ENCODE measurements at places on chromosomes 16 and 17.

DNA sequence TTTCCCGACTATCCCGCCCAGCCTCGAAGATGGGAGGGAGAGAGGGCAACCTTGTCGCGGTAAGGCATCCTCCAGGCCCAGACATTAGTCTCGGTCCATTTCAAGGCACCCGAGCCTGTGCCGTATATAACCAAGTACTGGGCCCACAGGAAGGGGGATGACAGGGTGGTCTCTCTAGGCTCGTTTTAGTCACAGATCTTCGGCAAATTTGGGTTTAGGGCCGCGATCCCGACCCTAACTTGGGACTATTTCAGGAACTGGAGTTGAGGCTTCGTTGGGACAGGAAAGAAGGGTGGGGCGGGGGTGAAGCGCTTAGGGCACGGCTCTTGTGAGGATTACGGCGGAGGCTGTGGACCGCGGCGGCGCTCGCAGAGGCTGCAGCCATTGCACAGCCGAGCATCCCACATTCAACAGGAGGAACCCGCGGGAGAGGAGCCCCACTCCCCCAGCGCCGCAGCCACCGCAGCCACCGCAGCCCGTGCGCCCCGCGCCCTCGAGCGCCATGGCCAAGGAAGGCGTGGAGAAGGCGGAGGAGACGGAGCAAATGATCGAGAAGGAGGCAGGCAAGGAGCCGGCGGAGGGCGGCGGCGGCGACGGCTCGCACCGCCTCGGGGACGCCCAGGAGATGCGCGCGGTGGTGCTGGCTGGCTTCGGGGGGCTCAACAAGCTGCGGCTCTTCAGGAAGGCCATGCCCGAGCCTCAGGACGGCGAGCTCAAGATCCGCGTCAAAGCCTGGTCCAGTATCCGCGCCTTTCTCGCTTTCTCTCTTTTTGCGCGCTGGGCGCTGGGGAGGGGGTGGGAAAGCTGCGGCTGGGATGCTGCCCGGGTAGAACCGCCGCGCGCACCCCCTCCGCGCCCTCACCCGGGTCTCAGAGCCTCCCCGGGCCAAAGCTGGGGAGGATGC is at the start of gene VAT1L:
VAT1L (plus strand) TSS at position 384 of the 904 bp plus-strand sequence; CDS start at position 503, 119 bp downstream.
- no peak for DNase-seq

DNA sequence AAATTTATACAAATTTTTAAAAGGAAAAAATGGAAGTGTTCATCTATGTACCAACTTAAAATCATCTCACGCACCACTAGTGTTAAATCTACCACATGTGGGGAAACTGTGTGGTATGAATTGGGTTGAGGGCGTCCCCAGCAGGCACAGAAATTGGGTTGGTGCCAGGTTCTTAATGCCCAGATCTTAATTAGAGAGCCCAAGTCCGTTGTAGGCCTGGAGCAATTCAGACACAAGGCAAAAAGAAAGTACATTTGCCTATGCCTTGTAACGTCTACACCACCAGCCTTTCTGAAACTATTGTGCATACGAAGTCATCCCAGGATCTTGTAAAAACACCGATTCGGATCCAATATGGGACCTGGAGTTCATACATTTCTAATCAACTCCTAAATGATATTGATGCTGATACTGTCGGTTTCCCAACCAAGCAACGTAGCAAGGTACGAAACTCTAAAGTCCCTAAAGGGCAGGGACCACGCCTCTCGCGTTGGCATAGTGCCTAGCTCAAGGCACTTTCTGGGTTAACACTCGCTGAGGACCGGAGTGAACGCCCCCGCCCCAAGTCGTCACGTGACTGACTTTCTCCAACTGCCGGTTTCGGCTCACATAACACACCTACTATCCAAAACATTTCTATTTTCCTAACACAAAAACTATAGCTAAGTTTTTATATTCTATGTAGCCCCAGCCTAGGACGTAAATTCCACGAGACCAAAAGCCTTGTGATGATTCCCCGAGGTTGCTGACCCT is 945 bp upstream of the UQCRC2 start:
- DNase-seq, result peak; percentile 65

- DNase-seq, result no peak
These were observed 121.7 kb downstream of the HIC1 start for GRCh38 chr17:2176499-2177169.

- no peak for DNase-seq
These were observed 68.5 kb upstream of the PLCG2 start for GRCh38 chr16:81710596-81710995.

DNA sequence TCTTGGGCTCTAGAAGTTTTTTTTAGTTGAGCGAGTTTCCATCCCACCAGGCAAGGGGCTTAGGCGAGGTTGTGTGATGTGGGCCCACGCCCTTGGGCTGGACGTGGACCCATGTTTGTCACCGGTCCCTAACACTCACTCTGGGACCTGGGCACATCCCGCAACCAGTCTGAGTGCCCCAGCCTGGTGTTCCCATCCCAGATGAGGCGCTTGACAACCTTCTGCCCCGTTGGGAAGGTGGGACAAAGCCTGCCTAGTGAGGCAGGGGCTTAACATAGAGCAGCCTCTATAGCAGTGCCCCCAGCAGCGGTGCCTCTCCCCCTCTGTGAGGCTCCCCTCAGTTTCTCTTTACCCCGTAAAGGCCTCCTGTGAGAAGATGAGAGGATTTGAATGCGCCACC is 22.5 kb downstream of the CMIP start:
- DNase-seq, result no peak

- DNase-seq, result no peak
These were observed 3.6 kb downstream of the SDK2 start for GRCh38 chr17:73640691-73641090.

DNA sequence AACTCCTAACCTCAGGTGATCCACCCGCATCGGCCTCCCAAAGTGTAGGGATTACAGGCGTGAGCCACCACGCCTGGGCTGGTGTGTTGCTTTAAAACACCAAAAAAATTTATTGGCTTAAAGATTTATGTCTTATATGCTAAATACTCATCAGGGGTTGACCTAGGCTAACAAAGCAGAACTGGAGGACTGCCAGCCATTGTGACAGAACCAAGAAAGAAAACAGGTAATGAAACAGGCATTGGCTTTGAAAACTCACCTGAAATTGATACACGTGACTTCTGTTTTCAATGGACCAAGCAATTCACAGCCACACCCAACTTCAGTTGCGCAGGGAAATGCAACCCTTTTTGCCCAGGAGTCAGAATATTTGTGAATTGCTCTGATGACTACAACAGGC is 4.9 kb upstream of the PHAF1 start:
- DNase-seq, result no peak

- no peak for DNase-seq
These were observed 119.0 kb upstream of the HS3ST2 start for GRCh38 chr16:22694887-22695382.

GRCh38 chr17:17740615-17741348 is 59.5 kb downstream of the RAI1 start:
- peak; percentile 9 for DNase-seq

DNA sequence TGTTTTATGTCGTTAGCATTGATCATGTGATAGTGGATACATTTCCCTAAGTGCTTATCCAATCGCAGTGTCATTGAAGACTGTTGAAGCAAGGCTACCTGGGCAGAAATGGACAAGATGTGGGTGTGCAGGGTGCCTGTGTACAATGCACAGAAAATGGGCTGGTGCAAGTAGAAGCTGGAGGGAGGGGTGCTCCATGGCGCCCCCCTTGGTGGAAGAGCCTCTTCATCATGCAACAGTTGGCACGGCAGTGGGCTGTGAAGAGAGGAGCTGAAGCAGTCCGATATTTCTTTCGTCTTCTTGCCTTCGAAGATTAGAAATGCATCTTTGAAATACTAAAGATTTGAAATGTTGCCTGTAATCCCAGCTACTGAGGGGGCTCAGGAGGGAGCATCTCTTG is 100.5 kb downstream of the PLCG2 start:
- no peak for DNase-seq

DNA sequence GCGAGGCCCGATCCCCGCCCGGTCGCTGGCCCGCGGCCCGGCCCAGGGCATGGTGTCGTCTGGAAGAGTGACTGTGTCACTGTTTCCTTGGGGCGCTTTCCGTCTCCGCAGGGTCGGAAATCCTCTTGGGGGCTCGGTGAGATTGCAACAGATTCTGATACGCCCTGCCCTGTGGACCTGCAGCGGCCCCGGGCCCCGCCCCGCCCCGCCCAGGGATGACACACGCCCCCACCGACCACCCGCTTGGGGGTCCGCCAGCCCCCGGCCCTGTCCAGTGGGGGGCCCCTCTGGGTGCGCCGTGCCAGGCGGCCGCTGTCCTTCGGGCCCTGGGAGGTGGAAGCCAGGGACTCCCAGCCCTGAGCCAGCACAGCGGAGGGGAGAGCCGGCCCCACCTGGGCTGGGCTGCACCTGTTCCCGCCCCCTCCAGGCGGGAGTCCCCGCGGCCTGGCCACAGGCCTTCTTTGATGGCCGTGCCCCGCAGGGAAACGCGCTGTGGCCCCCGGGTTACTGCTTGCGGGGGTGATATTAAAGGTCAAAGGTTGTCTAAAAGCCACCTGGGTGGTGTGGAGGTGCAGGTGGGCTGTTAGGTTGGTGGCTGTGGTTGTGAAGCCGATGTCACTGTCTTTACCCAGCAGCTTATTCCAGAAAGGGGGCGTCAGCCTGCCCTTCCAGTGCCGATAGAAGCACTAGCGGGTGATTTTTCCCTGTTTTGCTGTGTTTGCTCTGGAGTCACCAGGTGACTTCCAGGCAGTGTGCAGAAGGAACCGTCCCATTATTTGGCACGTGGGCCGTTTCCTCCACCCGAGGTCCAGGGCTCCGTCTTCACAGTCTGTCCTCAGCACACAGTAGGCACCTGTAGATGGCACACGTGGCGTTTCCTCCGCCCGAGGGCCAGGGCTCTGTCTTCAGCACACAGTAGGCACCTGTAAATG is 752 bp downstream of the TBC1D24 start:
- no peak for DNase-seq

GRCh38 chr16:31010585-31011325 is at the start of gene STX1B:
Gene STX1B, minus strand, starts transcription at chr16:31010638. Its CDS starts 242 bp downstream, at chr16:31010396.
- peak; percentile 40 for DNase-seq

- DNase-seq, result no peak
These were observed 79.5 kb downstream of the PMP22 start for GRCh38 chr17:15185625-15185991.

- DNase-seq, result no peak
These were observed 56.5 kb downstream of the COPRS start for GRCh38 chr17:31802502-31802901.

DNA sequence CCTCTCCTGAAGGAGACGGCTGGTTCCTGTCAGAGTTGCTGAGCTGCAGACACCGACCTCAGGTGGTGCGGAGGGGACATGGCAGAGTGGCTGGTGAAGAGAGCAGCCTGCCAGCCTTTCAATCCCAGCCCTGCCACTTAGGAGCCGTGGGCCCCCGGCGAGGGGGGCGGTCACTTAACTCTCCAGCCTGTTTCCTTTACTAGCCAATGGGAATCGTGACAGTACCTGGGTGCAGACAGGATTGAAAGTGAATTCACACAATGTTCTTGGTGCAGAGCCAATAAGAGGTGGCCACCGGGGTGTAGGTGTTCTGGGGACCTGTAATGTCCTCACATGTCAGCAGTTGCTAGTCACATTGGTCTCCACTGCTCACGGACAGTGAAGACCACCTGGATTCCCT is 13.5 kb downstream of the ACE start:
- no peak for DNase-seq

DNA sequence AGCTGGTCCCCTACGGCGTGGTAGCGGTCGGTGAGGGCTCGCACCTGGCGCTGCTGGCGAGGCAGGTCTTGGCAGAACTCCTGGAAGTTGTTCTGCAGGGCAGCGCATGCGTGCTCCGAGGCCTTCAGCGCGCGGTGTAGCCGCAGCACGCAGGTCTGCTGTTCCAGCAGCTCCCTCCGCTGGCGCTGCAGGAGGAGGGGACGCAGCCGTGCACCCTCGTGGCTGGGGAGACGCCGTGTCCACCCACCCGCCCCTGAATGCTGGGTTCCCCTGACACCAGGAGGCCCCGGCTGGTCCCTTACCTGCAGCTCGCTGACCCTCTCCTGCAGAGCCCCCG is 12.2 kb downstream of the EVPL start:
- DNase-seq, result no peak

GRCh38 chr17:57999496-58000017 is 7.5 kb downstream of the SRSF1 start:
- no peak for DNase-seq

GRCh38 chr16:78390508-78391324 is 291.3 kb downstream of the WWOX start:
- DNase-seq, result no peak

DNA sequence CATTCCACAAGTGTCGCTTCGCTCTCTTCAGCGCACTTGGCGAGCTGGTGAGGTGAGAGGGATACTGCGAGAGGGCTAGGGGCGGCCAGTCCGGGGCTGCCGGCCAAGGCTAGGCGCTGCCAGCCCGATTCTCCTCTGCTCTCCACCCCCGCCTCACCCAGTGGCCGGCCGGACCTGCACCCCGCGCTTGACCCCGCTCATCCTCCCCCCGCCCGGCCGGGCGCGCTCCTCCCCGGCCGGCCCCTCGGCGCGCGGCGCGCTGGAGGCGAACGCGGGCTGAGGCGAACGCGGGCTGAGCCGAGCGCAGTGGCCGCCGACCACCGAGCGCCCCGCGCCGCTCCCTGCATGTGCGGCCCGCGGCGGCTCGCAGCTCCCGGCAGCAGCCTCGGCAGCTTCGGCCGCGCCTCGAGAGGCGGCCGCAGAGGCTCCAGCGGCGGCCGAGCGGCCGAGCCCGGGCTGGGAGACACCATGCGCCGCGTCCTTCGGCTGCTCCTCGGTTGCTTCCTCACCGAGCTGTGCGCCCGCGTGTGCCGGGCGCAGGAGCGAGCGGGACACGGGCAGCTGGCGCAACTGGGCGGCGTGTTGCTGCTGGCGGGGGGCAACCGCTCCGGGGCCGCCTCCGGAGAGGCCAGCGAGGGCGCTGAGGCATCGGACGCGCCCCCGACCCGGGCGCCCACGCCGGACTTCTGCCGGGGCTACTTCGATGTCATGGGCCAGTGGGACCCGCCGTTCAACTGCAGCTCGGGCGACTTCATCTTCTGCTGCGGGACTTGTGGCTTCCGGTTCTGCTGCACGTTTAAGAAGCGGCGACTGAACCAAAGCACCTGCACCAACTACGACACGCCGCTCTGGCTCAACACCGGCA is at the start of gene SHISA9:
SHISA9 (plus strand) TSS at position 2 of the 865 bp plus-strand sequence.
- no peak for DNase-seq

DNA sequence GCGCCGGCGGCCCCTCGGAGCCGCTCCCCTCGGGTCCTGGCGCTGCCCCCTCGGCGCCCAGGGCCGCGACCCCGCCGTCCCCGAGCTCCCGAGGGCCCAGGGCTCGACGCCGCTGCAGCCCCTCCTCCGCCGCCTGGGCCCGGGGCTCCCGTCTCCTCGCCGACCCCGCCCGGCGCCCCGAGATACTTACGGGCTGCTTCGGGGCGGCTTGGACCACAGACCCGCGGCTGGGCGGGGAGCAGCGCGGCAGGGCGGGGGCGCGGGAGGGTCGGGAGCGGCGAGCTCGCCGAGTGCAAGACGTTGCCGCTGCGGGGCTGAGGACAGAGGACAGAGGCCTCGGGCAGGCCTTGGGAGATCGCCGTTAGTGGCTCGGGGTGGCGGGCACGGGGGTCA is 290 bp downstream of the TOB1 start:
- no peak for DNase-seq

GRCh38 chr16:73214825-73215677 is 167.1 kb upstream of the ZFHX3 start:
- DNase-seq, result no peak

All from effector CD8-positive, alpha-beta T cell (primary cell).